Breast epithelium (tissue), 4 donors: ENCODE measurements at places on chromosomes 4 and X. TPM values are rescaled to one million over a fixed set of nuclear protein-coding genes. Genes with fewer than 3 reads are reported as not detected.

DNA sequence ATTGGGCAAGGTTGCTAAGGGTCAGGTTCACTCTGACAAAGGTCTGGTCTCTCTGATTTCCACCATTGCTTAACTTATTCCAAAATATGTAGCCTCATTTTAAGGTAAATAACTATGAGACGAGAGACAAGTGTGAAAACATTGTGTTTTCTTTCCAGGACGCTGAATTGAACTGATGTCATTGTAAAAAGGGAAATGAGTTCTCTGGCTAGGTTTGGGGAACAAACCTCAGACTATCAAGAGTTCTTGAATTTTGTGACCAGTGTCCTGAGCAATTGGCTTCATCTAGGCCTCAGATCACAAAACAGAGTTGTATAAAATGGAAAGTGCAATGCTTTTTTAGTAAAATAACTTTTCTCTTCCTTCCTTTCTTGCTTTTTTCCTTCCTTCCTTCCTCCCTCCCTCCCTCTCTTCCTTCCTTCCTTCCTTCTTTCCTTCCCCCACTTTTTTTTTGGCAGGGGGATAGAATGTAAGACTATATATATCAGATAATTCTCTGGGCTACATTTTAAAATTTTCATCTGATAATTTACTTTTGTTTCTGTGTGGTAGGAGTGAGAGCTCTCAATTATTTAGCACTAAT lies 30.8 kb upstream of the CXCL8 start:
- no peaks in the 10 kb centered on the region for H3K4me1 ChIP-seq
- H3K4me3 ChIP-seq = no peak overlapping the region
- no peak for DNase-seq

DNA sequence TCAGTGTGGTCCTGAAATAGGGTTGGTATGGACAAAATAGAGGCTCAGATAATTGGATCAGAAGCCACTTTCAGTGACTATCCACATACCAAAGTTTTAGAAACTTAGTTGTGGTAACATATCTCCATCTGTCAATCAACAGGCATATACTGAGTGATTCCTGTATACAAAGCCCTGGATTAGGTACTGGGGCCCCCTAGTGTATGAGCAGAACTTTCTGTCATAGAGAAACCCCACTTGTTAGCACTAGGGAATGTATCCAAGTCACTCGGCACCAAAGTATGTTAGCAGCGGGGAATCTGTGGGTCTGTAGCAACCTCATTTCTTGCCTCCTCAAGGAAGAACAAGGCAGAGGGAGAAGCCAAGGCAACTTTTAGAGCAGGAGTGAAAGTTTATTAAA lies 50.7 kb downstream of the MAP7D3 start:
- no peak overlapping the region for H3K27ac ChIP-seq
- no peak for DNase-seq
- H3K4me3 ChIP-seq = no peak overlapping the region
- H3K36me3 ChIP-seq = no peaks in the 10 kb centered on the region
- H3K4me1 ChIP-seq = no peaks in the 10 kb centered on the region

DNA sequence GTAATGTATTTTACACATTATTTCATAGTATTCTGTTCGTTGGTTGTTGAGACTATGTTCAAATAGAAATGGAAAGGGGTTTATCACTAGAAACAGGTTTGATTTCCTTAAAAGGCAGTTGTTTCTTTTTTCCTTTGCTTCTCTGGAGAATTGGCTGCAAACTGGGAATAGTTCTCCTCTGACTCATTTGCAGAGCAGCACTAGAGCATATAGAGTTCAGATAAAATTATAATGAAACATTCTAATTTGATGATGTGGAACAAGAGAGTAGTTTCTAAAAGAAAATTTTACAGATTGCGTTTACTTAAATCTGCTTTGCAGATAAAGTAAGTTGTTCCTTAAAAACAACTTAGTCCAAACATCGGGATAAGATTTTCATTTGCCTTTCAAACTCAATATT lies 29.7 kb downstream of the SYNPO2 start:
- H3K36me3 ChIP-seq = no peaks in the 10 kb centered on the region
- no peak overlapping the region for H3K4me3 ChIP-seq
- peak overlapping the region; percentile 75 for H3K27ac ChIP-seq
- no peaks in the 10 kb centered on the region for H3K4me1 ChIP-seq

The NR3C2 gene
- 39.5 TPM for total RNA-seq

DNA sequence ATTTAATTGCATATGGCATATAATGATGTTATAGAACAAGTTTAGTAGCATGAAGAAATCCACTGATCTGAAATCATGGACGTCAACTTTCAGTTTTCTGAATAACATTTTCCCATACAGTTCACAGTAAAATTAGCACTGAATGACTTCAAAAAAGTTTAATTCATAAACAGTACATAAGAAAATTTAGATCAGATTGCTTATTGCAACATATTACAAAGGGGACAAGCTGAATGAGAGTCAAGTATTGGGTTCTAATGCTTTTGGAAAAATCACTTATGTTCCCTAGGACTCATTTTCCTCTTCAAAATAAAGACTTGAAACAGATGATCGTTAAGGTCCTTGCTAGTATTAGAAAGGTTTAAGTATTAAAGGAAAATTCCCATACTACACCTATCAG lies 898.3 kb upstream of the INTU start:
- H3K27ac ChIP-seq = no peak overlapping the region
- H3K36me3 ChIP-seq = no peaks in the 10 kb centered on the region
- DNase-seq = no peak
- H3K27me3 ChIP-seq = no peaks in the 10 kb centered on the region
- H3K4me3 ChIP-seq = no peak overlapping the region

GRCh38 chr4:8352368-8353157 lies 83.0 kb downstream of the HTRA3 start:
- peak overlapping the region; percentile 29 for H3K27ac ChIP-seq
- no peaks in the 10 kb centered on the region for H3K36me3 ChIP-seq
- peaks cover under 1% of the 10 kb centered on the region for H3K4me1 ChIP-seq
- H3K27me3 ChIP-seq = no peaks in the 10 kb centered on the region
- peak; percentile 44 for DNase-seq

GRCh38 chr4:136558940-136559494 lies 973.3 kb downstream of the PCDH18 start:
- no peak for DNase-seq
- no peaks in the 10 kb centered on the region for H3K27me3 ChIP-seq
- no peak overlapping the region for H3K27ac ChIP-seq
- no peak overlapping the region for H3K4me3 ChIP-seq
- no peaks in the 10 kb centered on the region for H3K4me1 ChIP-seq

DNA sequence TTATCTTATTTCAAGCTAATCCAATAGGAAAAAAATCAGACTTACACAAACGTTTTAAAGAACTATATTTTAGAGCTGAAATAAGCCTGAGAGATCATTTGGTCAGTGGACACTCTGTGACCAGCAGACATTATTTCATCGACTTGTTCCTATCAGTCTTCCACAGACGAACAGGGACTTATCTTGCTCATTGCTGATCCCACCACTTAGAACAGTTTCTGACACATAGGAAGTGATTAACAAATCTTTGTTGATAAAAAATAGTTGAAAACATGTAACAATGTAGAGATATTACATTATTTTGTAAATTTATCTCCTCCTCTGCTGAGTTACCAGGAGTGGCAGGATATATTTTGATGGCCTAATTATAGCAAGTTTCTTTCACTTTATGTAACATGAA lies 65.8 kb downstream of the TAPT1 start:
- no peak overlapping the region for H3K4me3 ChIP-seq
- no peak overlapping the region for H3K27ac ChIP-seq
- DNase-seq = no peak
- H3K36me3 ChIP-seq = no peaks in the 10 kb centered on the region

DNA sequence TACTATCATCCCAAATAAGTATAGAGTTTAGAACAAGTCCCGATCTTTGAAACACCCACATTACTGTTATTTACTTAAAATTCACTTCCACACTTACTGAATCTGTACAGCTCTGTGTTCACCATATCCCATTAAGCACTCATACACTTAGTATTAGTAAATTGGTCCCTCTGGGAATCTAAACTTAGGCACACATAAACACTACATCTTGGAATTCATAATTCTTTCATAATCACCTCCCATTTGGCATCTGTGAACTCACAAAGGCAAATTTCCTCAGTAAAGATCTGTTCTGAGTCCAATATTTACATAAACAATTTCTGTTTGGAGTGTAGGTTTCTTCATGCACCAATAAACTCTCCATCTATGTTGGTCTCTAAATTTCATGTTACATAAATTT lies 52.6 kb upstream of the PPARGC1A start:
- no peak overlapping the region for H3K27ac ChIP-seq
- no peak for DNase-seq
- H3K4me3 ChIP-seq = no peak overlapping the region
- no peaks in the 10 kb centered on the region for H3K27me3 ChIP-seq
- no peaks in the 10 kb centered on the region for H3K4me1 ChIP-seq
- no peaks in the 10 kb centered on the region for H3K36me3 ChIP-seq

DNA sequence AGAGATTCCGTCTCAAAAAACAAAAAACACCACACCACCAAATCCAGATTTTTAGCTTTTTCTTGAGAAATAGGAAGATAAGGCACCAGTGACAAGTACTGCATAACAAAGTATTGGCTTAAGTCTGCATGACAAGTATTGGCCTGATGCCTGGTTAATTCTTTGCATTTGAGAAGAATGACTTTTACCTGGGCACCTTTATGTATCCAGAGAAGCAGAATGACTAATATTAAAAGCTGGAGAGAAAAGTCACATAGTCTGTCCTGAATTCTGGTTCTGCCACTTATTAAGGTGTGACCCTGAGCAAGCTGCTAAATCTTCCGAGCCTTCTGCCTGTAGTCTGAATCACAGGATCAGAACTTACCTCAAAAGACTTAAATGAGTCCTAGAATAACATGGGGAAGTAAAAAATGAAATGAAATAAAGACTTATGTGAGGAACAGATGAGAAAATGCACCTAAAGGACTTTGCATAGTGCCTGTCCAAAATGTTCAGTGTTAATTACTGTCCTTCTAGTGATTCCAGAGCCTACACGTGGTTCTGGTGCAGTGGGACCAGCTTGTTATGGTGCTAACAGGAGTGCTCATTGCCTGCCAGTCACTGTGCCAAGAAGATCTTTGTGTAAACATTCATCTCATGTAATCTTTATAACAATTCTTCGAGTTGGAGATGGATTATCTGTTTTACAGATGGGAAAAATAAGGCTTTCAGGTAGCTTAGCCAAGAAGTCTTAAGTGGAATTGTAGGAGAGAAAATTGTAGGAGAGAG lies 31.6 kb downstream of the UGDH start:
- no peak overlapping the region for H3K4me3 ChIP-seq
- no peak for DNase-seq
- no peaks in the 10 kb centered on the region for H3K4me1 ChIP-seq
- H3K27me3 ChIP-seq = no peaks in the 10 kb centered on the region
- no peak overlapping the region for H3K27ac ChIP-seq

The SUPT20HL1 gene
- not detected for total RNA-seq

The ADH6 gene
- not detected for total RNA-seq

DNA sequence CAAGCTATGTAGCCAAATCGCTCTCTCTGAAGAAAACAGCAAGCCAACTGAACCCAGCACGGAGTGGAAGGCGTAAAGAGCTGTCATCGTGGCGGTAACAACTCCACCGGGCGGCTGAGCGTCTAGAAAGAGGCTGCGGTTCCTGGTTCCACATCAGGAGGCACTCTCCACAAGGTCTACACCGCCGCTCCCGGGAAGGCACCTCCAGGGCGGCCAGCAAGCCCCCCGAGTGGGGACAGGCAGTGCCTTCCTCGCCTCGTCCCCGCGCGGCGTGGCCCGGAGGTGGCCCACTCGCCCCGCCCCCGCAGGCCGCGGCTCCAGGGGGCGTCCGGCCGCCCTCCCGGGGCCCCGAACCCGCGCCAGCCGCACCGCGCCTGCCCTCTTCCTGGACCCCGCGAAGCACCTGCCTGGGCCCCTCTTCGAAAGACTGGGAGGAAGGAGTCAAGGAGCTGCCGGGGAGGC lies 755 bp downstream of the KLHL8 start:
- no peak for DNase-seq
- H3K27me3 ChIP-seq = no peaks in the 10 kb centered on the region
- H3K4me3 ChIP-seq = peak overlapping the region; percentile 89
- peak overlapping the region; percentile 91 for H3K27ac ChIP-seq

DNA sequence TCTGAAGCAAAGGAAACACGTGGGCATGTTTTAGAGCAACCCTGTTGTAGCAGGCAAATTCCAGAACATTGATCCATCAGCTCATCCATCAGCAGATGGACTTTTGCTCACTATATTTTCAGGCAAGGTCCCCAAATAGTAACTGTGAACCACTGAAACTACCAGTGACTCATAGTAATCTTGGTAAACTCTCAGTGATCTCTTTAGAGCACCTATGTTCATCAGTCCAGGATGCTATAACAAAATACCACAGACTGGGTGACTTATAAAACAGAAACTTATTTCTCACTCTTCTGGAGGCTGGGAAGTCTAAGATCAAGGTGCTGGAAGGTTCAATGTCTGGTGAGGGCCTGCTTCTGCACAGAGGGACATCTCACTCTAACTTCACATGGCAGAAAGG lies 28.9 kb upstream of the BTC start:
- H3K27ac ChIP-seq = no peak overlapping the region
- H3K4me1 ChIP-seq = no peaks in the 10 kb centered on the region
- no peaks in the 10 kb centered on the region for H3K36me3 ChIP-seq
- no peaks in the 10 kb centered on the region for H3K27me3 ChIP-seq

DNA sequence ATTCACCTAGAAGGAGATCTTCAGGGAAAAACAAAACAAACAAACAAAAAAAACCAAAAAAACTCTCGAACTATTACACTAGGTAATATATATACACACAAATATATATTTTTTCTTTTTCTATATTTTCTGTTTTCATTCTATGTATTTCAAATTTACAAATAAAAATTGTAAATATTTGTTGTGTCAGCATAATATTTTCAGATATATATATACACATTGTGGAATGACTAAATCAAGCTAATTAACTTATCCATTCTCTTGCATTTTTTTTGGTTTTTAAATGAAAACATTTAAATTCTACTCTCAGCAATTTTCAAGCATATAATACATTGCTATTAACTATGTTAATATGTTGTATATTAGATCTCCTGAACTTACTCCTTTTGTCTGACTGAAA lies 762.0 kb upstream of the PCDH10 start:
- H3K27ac ChIP-seq = no peak overlapping the region
- no peak for DNase-seq
- H3K4me1 ChIP-seq = no peaks in the 10 kb centered on the region
- H3K4me3 ChIP-seq = no peak overlapping the region
- H3K27me3 ChIP-seq = no peaks in the 10 kb centered on the region
- H3K36me3 ChIP-seq = no peaks in the 10 kb centered on the region

DNA sequence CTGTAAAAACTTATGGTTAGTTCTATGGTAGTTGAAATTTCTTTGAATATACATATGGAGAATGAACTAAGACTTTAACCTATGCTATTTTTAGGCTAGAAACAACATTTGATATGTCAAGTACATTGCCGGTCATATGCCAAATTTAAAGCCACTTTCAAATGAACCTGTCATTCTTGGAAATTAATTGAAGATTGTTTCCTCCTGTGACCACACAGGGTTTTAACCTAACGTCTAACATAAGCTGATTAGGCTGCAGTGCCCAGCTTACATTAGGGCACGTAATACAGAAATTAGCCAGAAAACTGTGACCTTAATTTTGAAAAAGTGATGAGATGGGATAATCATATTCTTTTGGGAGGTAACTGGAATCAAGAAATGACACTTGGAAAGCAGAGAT lies 645.9 kb downstream of the FSTL5 start:
- no peaks in the 10 kb centered on the region for H3K36me3 ChIP-seq
- H3K4me1 ChIP-seq = no peaks in the 10 kb centered on the region
- no peak for DNase-seq
- no peaks in the 10 kb centered on the region for H3K27me3 ChIP-seq
